Activated CD8-positive, alpha-beta memory T cell treated with anti-CD3 and anti-CD28 coated beads, Interleukin-2, amount 10 ng/mL, durations not matched to agents 7 days and 5 days (primary cell): ENCODE measurements at places on chromosomes 11 and 22. TPM values are rescaled to one million over a fixed set of nuclear protein-coding genes. Genes with fewer than 3 reads are reported as not detected.

The APOA4 gene
- total RNA-seq: not detected

The CECR2 gene
- 0.02 TPM for total RNA-seq

GRCh38 chr22:25147642-25147928, 52.1 kb upstream of the CRYBB3 start:
- DNase-seq: no peak

- no peak for DNase-seq
These were observed 26.8 kb downstream of the TNRC6B start for GRCh38 chr22:40204321-40205116.
